ENCODE measurements at places on chromosomes 7 and 10.

DNA sequence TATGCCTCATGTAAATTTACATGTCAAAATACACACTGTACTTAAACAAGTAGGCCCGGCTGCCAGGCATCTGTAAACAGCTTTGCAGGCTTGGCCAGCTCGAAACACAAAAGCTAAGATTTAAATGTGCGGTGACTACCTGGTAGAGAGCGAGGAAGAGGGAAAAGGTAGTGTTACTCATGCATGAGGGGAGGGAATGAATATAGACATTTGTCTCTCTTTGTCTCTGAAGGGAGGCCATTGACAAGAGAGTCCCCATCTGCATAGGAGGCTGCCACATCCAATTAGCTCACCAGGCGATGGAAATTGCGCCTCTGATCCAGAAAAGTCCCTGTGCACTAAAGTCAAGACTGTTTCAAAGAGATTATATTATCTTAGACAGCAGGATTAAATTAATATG, 535.8 kb downstream of the PTPRN2 start:
- no peak for DNase-seq

DNA sequence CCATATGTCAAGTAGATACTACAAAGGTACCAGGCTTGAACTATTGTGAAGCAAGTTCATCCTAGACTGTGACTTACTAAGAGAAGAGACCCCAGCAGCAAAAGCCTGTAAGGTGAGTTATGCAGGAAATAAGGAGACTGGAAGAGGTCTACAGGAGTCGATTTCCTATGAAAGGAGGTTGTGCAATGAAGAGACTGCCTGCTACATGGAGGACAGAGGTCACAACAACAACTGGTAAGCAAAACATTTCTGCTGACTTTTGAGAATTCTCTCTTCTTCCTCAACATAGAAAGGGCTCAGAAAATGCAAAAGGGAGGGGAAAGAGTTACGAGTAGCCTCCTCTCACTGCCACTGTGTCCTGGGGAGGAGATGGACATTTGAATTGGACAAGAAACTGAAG, 42.4 kb downstream of the PDK4 start:
- DNase-seq = no peak

DNA sequence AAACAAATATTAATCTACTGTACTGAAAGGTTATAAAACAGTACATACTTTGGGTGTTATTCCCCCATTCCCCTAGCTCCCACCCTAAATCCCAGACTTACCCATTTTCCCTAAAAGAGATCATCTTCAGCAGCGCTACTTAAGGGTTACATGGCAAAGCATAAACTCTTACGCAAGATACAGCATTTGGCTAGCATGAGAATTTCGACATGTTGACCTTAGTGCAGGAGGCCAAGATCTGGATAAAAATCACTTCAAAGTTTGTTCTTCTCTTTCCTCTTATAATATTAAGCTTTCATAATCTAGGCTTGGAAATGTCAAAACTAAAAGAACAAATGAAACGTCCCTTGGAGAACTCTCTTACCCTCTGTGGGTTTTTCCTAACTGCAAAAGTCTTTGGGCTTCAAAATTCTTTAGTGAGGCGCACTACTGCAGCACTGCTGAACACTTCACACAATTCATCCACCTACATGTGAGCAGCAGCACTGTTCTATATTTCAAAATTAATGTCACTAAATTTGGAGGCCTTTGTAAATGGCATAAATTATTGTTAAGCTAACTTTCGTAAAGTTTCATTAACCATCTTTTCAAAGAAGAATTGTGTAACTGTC, 59.5 kb upstream of the PDLIM1 start:
- no peak for DNase-seq

DNA sequence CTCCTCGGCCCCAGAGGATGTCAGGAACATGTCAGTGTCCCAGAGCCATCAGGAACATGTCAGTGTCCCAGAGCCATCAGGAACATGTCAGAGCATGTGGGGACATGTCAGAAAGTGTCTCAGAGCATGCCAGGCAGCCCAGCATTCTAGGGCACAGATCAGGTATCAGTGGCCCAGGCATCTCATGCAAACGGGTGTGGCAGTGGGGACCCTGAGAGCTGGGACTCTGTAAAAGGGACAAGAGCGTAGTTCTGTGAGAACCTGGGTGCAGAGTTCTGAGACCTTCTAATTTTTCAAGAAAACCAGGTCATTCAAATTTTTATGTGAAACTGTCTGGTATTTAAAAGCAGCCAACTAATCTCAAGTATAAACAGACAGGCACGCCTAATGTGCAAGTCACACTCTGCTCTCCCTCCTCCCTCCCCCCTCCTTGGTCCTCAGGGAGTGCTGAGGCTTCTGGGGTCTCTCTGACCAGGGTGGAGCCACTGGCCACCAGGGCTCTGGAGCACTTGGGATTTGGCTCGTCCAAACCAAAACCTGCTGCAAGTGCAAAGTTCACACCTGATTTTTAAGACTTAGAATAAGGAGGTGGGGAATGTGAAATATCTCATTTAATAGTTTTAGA, 64.6 kb downstream of the ALOX5 start:
- DNase-seq = no peak

- no peak for DNase-seq
Measured at GRCh38 chr7:101303102-101303701, 18.4 kb downstream of the IFT22 start.

DNA sequence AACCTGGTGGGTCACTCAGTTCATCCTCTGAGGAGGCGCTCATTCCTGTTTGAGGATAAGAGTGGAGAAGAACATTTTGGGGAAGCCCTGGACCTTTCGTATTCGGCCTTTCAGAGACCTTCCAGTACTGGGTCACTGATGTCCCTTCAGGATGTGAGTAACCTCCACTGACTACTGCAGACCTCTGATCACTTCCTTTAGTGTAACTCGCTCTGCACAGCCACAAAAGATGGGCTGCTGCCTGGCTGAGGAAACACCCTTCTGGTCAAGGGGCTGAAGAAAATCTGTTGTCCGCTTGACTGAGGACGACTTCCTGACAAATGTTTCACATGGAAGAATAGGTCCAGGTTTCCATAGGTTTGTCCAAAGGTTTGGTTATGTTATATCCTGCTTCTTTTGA, 15.9 kb upstream of the TBXAS1 start:
- no peak for DNase-seq

- DNase-seq = no peak
Measured at GRCh38 chr7:34038816-34039470, 133.6 kb downstream of the BMPER start.

DNA sequence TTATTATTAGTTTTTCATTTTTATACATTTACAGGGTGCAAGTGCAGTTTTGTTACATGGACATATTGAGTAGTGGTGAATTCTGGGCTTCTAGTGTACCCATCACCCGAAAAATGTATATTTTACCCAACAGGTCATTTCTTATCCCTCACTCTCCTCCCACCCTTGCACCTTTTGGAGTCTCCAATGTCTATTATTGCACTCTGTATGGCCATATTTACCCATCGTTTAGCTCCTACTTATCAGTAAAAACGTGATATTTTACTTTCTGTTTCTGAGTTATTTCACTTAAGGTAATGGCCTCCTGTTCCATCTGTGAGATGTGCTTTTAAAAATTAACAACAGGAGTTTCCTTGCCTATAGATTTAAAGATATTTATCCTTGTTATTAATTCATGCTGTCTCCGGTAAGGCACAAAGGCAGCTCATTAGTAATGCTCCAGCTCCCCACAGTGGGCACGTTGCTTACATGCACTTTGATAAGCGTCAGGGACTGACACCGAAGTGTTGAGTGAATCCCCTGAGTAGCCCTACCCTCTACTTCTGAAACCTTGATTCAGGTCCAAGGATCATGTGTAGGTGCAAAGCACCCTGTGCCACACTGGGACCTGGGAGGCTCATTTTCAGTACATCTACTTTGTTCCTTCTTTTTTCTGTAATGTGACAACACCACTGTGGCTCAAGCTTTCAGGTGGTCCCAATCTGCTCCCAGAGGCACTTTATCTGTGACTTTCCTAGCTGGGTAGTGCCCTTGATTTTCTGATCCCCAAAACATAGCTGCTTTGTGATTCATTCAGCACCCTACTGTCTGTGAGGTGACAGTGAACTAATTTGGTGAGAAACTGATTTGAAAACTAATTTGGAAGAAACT, 27.3 kb downstream of the HYAL4 start:
- DNase-seq = peak; percentile 3

DNA sequence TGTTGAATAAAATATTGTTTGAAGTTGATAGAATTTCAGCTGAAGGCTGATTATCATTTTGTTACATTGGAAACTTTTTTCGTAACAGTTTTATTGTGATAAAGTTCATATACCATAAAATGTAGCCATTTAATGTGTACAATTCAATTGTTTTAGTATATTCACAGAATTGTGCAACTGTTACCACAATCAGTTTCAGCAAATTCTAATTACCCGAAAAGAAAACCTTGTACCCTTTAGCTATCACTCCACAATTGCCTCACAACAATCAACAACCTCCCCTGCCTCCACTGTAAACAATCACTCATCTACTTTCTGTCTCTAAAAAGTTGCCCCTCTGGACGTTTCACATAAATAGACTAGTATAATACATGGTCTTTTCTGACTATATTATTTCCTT, 179.7 kb upstream of the BET1 start:
- DNase-seq = no peak

DNA sequence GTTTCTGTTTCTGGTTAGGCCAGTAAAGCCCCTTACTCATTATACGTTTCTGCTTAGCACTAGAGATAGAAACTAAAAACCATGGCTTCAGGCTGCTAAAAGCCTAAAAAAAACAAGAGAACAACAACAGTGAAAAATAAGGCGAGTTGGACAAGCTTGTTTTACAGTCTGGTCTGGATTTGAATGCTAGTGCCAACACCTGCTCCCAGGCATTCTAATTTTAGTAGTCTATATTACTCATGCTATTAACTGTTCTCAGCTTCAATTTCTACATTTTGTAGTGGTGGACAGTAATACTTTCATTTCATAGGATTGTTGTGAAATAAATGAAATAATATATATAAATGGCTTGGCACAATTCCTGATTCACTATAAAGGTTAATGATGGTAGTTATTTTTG, 108.5 kb downstream of the HBP1 start:
- DNase-seq = no peak

GRCh38 chr7:22393913-22394729, 37.2 kb upstream of the RAPGEF5 start:
- no peak for DNase-seq

- DNase-seq = no peak
Measured at GRCh38 chr7:116686812-116687419, 14.9 kb downstream of the MET start.

- no peak for DNase-seq
Measured at GRCh38 chr7:67990003-67990402, 993.4 kb downstream of the TYW1 start.

DNA sequence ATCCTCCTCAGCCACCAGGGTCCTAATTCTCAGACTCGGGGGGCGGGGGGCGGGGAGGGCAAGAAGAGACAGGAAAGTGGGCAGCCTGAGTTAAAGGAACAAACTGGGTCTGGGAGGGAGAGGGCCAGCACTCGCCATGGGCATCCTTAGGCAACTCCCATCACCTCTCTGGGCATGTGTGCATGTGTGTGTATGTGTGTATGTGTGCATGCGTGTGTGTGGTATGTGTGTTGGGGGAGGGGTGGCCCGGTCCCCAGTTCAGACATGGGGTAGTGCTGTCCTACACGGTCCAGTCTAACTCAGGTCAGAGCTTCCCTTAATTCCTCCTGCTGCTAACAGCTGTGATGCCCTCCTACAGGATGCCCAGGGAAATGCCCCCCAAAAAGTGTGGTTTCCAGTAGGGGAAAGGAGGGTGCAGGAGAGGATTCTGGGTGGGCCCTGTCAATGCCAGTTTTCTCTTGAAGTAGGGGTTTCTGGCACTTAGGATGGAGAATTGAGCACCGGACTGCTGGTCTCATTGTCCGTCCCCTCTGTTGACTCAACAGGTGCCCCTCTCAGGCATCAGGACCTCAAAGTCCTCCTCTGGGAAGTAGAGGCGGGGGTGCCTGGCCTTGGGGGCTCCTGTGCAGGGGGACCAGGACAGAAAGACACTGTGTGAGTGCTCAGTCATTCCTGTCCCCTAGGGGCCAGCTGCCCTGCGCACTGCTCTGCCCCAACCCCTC, 15.1 kb upstream of the ZMIZ1 start:
- no peak for DNase-seq

DNA sequence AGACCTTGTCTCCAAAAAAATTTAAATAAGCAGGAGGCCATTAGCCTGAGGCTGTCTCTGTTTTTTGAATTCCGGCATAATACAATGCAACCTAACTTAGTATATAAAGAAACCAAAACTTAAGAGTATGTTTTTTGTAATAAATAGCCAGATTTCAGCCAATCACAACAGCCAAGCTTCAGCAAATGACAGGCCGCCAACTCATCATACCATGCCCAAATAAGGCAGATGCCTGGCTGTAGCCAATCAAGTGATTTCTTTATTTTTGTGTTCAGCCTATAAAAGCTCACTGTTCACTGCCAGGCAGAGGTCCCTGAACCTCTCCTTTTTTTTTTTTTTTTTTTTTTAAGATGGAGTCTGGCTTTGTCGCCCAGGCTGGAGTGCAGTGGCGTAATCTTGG, 12.7 kb upstream of the PURB start:
- no peak for DNase-seq

- DNase-seq = no peak
Measured at GRCh38 chr10:23481363-23481961, 42.6 kb downstream of the OTUD1 start.

- no peak for DNase-seq
Measured at GRCh38 chr10:64558094-64558835, 1037.1 kb downstream of the REEP3 start.

DNA sequence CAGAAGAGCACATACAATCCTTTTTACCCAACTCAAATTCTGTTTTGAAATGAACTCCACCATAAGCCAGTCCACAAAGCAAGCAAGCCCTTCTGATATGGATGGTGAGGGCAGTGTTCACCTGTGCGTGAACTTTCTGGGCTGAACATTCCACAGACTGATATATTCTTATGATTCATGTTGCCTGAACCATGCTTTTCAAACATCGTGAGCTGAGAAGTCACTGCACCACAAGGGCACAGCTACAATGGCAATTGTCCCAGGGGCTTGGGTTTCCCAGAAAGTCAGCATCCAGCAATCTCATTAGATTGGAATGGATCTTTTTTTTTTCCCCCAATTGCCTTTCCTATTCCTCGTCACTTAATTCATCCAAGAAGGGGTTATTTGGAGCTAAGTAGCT, 86.9 kb upstream of the ZNF438 start:
- no peak for DNase-seq

DNA sequence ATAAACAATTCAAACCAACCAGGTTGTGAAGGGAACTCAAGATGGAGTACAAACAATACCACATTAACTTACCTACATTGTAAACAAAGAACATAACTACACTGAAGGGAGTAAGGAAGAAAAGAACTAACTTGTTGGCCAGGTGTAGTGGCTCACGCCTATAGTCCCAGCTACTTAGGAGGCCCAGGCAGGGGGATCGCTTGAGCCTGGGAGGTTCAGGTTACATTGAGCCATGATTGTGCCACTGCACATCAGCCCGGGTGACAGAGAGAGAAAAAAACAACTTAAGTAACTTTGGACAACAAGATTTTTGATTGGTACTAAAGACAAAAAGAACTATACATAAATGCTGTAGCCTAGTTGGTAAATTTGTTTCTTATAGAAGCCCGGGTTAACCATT, 68.8 kb downstream of the TRIL start:
- DNase-seq = no peak

All from amygdala (tissue), 56 donors.